ENCODE measurements at places on chromosomes 1 and 21.

DNA sequence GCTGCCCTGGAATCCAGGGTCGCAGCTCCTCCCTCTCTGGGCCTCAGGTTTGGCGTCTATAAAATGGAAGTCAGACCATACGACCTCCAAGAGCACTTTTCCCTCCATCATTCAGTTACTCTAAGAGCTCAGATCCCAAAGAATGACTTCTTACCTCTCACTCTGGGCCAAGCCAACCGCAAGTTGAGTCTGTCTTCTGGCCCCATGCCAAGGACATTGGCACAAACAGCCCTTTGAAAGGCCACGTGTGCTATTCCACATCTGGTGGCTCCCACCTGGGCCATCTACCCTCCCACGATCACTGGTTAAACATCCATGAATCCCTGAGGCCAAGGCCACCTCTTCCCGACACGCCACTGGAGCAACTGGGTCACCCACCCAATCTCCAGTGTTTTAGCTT is 12.4 kb downstream of the SLC2A7 start:
- DNase-seq = no peak

DNA sequence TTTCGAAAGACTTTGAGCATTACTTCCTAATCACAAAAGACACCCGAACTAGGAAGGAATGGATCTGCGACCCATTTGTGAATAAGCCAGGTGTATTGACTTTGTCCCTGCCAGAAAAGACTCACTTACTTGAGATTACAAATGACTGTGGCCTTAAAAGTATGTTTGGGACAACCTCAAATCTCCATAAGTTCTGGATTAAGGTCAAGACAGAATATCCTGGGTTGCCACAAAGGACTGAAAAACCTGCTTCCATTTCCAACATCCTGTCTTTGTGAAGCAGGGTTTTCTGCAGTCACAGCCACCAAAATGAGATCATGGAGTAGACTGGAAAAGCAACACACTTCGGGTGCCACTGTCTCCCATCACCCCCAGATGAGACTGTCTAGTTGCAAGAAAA is 537.4 kb upstream of the ZRANB2 start:
- DNase-seq = no peak

- DNase-seq = no peak
These were observed 225.9 kb downstream of the SPATA17 start for GRCh38 chr1:217857061-217857460.

DNA sequence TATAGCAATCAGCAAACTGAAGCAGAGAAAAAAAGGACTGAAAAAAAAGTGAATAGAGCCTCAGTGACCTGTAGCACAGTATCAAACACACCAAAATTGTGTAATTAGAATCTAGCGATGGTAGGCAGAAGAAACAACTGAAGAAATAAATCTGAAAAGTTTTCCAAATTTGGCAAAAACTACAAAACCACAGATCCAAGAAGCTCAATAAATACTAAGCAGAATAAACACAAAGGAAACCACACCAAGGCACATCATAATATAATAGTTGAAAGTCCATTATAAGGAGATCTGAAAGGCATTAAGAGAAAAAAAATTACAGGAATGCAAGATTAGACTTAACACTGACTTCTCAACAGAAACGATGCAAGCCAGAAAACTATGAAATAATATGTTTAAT is 7.1 kb upstream of the IL12RB2 start:
- DNase-seq = no peak

GRCh38 chr21:27646691-27647090 is 679.8 kb upstream of the ADAMTS5 start:
- no peak for DNase-seq

DNA sequence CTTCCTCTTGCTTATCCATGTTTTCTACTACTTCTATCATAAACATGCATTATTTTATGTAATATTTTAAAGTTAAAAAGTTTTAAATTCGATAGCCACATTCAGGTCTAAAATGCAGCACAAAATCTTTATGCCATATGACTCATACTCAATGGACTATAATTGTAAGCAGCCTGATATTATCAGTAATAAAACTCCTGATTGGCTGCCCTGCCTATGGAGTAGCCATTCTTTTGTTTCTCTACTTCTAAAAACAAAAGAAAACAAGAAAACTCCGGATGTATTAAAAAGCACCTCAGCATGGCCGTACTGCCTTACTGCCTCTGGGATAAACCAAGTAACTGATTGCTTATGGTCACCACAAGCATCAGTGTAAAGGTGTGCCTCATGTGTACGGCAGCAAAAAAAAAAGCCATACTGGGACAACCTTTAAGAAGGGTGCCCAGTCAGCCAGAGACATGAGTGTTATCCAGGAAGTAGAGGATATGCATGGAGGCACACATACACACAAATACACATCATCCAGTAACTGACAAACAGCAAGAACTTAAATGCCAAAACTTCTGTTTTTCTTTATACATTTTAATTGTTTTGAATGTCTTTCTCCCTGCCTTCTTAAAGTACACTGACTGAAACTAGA is 9.2 kb downstream of the SLC35D1 start:
- no peak for DNase-seq

DNA sequence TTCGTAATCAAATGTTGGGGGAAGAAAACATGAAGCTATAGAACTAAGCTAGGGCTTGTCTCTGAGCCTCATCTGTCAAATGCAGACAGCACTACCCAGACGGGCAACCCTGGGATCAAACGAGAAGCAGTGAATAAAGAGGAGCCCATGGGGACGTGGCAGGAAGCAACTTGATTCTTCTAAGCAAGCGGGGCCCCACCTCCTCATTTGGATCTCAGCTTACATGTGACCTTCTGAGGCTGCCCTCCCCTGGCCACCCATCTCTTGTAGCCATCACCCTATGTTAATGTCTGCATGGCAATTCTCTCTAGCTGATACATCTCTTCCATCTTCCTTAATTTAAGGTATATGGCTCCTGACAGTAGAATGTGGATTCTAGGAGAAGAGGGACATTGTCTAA is 171.3 kb downstream of the IGSF21 start:
- DNase-seq = no peak

- DNase-seq = no peak
These were observed 26.6 kb downstream of the PAFAH2 start for GRCh38 chr1:25971066-25971810.

DNA sequence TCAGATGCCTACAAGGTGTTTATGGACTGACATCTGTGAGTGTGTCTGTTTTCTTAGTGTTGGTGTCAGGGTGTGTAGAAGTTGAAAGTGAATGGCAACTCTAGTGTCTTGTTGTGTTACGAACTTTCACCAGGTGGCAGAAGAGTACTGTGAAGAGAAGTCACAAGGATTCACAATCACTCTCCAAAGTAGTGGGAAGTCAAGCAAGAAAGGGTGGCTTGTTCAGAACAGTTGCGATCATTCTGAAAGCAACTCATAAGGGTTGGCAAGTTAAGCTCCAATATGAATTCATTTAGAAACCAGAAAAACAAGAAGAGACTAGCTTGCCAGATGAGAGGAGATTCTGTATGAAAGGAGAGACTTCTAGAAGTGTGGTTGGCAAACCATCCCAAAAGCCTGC is 86.1 kb downstream of the FASLG start:
- DNase-seq = peak; percentile 87

DNA sequence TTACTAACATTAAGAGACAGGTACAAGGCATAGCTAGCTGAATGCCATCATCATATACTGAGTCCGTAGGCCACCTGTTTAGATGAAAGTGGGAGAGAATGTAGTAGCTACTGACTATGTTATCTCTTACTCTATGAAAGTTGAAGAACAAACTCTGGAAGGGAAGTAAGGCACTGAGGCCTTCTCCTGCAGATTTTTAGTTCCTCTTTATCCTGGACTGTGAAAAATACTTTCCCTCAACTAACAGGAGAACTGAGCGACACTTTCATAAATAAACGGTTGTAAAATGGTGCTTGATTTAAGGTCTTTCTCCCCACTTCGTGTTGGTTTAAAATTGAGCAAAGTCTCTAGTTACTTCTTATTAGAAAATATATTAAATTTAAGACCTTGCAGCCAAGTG is 101.9 kb downstream of the FNBP1L start:
- DNase-seq = no peak

DNA sequence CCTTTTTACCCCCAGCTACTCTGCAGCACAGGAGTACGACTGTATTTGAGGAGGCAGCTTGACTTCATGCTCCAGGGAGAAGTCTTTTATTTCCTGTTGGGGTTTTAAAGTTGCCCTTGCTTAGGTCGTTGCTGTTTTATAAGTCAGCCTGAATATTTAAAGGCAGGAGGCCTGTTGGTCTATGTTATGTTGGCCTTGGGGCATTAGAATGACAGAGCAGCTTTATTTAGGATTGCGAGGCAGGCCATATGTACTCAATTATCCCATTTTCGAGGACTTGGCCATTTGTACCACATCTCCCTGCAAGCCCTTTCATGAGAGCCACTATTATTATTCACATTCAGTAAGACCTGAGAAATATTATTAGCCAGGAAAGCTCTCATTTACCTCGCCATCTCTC is 47.0 kb downstream of the KIF26B start:
- no peak for DNase-seq

DNA sequence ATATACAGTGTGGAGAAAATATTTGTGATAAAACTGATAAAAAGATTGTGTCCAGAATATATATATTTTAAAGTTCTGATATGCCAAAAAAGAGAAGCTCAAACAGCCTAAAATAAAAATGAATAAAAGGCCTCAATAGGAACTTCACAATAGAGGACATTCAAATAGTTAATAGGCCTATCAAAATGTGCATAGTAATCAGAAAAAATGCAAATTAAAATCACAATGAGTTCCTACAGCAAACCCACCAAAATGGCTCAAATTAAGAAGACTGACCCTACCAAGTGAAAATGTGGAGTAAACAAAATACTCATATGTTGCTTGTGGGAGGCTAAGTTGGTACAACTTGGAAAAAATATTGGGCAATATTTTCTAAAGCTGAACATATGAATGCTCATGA is 57.6 kb upstream of the COG2 start:
- DNase-seq = no peak

DNA sequence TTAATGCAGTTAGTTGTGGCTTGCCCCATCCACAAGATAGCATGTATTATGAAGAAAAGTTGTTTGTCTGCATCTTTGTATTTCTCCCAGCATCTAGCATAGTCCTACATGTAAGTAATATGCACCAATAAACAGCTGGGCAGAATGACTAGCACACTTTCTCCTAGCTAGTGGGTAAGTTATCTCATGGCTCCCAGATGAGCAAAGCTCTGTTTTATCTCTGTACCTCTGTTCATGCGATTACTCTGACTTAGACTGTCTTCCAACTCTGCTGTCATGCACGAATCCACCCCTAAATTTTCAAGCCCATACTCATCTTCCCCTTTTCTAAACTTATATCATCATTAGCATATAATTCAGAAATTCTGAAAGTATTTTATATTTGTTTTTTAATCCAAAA is 37.5 kb upstream of the KCTD3 start:
- no peak for DNase-seq

DNA sequence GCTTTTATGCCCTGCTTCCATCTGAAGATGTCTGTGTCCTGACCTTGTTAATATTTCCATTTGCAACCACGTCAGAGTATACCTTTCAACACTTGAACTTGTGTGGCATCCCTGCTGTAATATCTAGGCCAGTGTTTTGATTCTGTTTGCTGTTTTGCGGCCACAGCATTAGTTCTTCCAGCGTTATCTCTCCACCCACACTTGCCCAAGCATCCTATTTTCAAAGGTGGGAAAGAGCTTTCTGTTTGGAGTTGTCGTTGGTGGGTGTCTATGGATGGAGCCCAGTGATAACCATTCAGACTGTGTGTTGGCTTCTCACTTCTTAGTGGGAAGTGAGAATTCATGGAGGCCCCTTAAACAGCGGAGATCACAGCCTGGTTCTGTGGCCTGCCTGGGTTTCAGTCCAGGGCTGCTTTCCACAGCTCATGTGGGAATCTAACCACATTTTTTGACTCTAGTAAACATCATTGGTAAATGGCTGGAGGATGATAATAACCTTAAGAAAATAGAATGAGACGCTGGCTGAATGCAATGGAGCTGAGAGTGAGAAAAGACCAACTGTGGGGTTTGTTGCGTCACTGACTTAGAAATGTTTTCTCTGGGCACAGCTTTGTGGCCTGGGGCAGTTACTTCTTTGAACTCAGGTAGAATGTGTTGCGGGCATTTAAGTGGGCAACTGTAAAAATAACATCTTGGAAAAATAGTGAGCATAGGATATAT is 7.6 kb downstream of the TENT5C start:
- no peak for DNase-seq

DNA sequence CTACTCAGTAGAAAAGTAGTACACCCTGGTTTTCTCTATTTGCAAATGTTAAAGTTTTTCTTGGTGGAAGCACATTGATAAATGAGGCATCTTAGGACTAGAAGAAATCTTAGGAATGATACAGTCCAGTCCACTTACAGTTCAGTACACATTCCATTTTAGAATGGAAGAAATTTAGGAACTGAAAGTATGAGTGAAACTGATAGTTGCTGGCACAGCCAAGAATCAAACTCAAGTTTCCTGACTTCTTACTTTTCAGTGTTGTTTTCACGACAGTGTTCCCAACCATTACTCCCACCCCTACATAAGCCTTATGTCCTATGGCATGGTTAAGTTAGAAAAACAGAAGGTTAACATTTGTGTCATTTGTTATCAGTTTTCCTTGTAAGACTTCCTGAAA is 258.5 kb downstream of the BACH1 start:
- no peak for DNase-seq

DNA sequence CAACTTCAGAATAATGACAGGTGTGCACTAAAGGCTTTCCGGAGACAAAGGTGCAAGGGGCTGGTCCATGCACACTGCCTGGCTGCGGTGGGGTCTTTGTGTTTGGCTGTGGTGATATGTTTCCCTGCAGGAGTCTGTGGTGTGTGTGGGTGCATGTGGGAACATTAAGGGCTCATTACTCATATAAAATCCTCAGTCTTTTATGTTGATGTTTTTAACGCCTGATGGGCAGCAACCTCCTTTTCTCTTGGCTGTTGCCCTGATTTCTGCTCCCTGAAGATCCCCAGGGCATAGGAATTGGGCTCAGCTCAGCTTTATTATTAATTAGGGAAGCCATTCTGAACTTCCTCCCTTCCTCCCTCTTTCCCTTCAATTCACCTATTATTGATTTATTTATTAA is 67.6 kb upstream of the SPAG17 start:
- DNase-seq = no peak

- DNase-seq = no peak
These were observed 27.2 kb upstream of the DMRTB1 start for GRCh38 chr1:53431805-53432565.

DNA sequence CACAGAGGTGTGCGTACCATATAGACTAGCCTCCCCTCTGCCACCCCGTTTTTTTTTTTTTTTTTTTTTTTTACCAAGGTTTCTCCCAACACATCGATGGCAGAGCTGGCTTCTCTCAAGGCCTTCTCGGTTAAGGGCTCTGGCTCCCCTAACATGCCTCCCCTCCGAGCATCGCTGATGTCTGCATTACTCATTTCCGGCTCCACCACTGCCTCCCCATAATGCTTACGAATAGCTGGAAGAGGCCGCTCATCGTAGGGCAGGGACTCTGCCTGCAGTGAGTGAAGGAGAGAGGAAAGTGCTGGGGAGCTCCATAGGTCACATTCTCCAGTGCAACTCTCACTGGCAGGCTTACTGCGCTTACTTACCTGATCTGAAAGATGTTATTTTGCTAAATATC is 20.6 kb downstream of the CEP104 start:
- DNase-seq = no peak

- DNase-seq = no peak
These were observed 374.7 kb downstream of the COL11A1 start for GRCh38 chr1:102733491-102734236.

- no peak for DNase-seq
These were observed 55.3 kb upstream of the RGS21 start for GRCh38 chr1:192261476-192261875.
